HTR-8/SVneo (cell line): ENCODE measurements at places on chromosomes 3 and 15.

DNA sequence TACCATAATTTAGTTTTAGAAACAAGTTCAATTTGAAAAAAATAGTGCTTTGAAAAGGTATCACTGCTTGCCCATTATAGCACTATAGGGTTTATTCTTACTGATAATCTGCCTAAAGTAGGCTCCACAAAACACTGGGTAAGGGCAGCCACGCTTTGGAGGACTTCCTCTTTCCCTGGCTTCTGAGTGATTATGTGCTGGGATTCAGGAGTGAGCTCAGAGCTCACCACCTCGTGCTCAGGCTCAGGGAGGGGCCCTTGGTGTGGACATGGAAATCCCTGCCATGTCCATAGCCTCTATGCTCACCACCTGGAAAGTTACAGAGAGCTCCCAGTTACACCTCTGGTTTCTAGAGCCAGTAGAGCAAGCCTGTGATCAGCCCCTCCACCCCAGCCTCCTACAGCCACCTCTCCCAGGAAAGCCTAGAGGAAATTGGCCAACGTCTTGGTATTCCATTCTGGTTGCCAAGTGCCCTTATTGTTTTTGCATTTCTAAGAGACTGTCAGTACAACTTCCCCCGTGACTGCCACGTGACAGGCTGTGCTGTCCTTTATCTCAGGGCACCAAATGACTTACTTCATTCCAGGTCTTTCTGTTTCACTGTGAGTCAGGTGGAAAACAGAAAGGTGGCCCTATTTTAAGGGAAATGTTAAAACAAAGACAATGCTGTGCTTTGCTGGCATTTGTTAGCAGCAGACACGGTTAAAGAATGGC lies 316.0 kb downstream of the RORA start:
- no peak for DNase-seq

DNA sequence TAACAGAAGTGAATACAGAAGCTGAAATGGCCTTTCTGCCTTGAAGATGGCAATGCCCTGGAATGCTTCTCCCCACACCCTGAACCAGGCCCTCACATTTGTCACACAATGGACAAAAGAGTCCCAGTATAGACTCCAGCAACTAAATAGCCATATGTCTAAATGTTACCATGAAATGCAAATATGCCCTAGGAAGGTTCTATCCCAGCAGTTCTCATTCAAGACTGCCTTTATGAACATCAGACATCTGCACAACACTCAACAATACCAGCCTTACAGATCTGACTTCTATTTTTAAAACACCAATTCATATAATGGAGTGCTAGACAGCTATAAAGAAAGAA lies 7.9 kb downstream of the ITGB5 start:
- DNase-seq: no peak

- DNase-seq: no peak
Measured at GRCh38 chr3:30531017-30531570, 75.3 kb upstream of the TGFBR2 start.

DNA sequence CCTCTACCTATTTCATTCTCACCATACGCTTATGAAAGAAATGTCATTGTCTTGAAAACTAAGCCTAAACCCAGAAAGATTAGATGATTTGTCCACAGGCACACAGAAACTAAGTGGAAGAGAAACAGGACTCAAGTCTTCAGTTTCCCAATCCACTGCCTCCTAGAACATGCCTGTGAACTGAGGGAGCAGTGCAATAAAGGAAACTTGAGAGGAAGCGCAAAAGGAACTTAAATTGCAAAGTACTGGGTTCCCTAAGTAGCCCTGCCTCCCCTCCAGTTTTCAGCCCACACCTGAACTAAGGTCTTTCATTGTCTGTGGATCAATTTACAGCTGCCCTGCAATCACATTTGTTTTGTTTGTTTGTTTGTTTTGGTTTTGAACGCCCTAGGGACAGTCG lies 56.7 kb upstream of the TSEN2 start:
- no peak for DNase-seq

GRCh38 chr15:36653851-36654250 lies 74.4 kb downstream of the CDIN1 start:
- no peak for DNase-seq

- DNase-seq: no peak
Measured at GRCh38 chr3:177107461-177108239, 89.6 kb downstream of the TBL1XR1 start.

DNA sequence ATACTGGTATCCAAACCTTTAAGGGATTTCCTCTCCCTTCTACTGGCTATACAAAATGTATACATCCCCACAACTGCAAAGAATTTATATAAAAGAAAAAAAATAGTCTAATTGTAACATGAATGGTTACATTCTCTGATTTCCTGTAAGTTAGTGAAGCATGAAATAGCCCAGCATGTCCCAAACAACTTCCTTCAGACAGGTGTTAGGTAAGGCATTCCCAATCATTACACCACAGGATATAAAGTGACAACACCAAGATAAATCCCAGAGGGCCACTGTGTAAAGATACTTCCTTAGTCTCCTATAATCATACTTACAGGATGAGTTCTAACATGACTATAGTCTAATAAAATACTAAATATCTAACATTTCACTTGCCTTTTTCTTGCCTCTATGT lies 7.6 kb downstream of the CMTM6 start:
- no peak for DNase-seq

DNA sequence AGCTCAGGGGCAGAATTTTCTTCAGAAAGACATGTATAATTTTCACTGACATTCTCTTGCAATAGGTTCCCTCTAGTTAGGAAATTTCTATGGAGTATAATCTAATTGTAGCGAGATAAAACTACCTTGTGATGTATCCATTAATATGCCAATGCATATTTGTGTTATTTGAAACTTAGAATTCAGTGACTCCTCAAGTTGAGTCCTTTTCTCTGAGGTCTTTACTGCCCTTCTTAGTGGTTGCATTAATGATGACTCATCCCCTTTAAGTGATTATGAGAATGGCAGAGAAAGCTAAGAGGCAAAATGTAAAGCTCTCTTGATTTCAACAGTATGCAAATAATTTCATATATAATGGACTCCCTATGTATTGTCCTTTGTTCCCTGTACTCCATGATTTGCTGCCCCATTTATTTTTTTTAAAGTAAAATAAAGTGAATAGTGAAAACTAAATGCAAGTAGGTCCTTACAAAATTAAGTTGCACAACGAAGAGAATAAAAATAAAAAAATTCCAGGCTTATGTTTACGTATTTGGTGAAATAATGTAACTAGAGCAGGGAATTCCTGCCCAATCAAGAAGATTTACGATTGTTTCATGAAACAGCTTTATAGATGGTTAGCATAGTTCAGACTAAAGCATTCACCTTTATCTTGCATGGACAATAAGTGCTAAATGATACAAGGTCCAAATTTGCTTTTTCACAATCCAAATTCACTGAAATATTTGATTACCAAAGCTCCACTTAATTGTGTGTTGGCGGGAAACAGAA lies 78.1 kb downstream of the ZPLD1 start:
- DNase-seq: peak; percentile 10

- DNase-seq: no peak
Measured at GRCh38 chr3:86973440-86973839, 17.5 kb downstream of the VGLL3 start.

- DNase-seq: no peak
Measured at GRCh38 chr3:15458212-15458780, 30.9 kb downstream of the EAF1 start.

- DNase-seq: no peak
Measured at GRCh38 chr15:59063042-59063441, 41.9 kb upstream of the CCNB2 start.

DNA sequence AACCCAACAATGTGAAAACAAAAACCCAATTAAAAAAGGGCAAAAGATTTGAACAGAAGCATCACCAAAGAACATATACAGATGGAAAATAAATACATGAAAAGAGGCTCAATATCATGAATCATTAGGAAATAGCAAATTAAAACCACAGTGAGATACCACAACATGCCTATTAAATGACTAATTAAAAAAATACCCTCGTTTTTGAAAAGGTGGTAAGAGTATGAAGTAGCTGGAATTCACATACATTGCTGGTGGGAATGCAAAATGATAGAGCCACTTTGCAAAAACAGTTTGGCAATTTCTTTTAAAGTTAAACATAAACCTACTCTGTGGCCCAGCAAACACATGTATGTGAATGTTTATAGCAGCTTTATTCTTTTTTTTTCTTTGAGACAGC lies 75.8 kb downstream of the B3GNT5 start:
- no peak for DNase-seq

GRCh38 chr15:43826508-43827341 lies at the start of gene WDR76:
Gene WDR76 (plus strand): TSS chr15:43827002. CDS start chr15:43827033, 31 bp downstream.
- peak; percentile 81 for DNase-seq

DNA sequence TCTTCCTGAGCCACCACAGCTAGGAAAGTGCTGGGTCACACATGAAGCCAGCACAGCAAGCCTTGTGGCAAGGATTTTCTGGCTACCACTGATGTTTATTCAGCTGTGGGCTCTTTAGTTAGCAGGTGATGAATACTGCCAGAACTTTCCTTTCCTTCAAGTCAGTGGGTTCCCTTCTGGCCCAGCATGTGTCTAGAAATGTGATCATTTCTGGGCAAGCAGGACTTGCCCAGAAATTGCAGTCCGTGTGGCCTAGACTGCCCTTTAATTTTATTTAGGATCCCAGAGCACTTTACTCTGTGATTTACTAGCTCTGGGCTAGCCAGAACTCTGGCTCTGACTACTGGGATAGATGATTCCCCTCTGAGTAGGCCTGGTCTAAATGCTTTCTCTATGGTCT lies 397.5 kb downstream of the ZIC4 start:
- no peak for DNase-seq

- DNase-seq: no peak
Measured at GRCh38 chr3:123644358-123644757, 59.5 kb upstream of the HACD2 start.

DNA sequence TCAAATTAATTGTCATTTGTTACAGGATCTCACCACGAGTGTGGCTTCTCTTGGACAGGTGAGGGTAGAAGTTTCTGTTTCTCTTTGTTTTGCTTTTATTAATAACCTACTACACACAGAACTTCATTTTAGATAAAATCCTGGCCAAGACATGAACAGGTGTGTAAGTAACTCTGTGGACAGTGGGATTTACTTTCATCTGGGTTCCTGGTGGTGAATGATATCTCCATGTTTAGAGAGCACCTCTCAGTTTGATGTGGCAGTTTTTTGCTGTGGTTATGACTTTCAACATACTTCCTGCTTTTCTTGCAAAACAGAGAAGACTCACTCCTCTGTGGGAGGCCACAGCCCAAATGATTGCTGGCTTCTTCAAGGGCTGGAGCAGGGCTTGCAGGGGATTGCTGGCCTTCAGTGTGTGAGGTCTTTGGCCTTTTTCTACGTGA lies 71.1 kb upstream of the XCR1 start:
- DNase-seq: no peak

GRCh38 chr3:184209146-184209923 lies 20.1 kb upstream of the VWA5B2 start:
- no peak for DNase-seq

DNA sequence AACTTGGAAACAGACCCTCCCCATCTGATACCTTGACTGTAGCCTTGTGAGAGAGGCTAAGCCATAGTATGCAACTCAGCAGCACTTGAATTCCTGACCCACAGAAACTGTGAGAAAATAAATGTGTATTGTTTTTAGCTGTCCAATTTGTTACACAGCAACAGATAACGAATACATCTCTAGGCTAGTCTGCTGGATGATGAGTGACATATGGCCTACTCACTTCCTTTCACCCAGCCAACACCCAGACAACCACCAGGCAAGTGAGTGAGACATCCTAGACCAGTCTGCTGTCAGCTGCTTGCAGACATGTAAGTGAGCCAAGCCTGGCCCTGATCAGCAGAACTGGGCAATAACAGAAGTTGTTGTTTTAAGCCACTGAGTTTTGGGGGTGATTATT lies 19.2 kb upstream of the SMAD6 start:
- DNase-seq: no peak

DNA sequence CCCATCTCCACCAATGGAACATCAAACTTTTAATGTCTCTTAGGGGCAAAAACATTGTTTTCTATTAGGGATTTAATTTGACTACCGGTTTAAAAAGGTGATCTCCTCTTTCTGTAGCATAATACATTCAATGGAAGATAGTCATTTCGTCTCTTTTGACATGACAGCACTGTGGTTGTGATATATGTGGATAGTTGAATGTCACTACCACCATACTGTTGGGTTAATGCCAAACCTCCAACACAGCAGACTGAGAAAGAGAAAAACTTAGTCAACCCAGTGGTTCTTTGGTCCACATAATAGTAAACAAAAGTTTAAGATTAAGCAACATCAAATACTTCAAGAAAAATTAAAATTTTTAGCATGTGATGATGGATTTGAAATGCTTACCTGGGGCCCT lies 530.4 kb downstream of the AGBL1 start:
- DNase-seq: no peak

DNA sequence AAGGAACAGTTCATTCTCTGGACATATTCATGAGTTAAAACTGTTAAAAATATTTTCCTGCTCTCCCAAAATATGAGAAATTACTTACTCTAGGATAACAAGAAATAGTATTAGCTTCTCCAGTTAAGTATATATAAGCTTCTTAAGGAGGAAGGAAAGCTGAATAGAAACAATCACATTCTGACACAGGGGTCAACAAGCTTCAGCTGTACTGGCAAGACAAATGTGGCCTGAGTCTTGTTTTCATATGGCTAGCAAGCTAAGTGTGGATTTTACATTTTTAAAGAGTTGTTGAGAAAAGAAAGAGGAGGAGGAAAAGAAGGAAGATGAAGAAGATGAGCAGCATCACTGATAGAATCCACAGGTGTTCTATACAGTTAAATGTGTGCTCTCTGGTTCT lies 313.8 kb downstream of the ZPLD1 start:
- no peak for DNase-seq

DNA sequence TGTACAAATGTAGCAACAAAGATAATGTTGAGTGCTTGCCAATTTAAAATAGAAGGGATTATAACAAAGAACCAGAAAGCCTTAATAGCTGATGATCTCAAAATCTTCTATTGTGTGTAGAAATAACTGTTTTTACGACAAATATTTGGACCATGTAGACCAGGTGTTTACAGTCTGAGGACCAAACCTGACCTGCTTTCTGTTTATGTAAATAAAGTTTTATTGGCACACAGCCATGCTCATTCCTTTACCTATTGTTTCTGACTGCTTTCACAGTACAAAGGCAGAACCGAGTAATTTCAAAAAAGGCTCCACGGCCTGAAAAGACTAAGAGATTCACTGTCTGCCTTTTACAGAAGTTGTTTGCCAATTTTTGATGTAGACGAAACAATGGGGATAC lies 91.8 kb downstream of the GOLIM4 start:
- DNase-seq: no peak

DNA sequence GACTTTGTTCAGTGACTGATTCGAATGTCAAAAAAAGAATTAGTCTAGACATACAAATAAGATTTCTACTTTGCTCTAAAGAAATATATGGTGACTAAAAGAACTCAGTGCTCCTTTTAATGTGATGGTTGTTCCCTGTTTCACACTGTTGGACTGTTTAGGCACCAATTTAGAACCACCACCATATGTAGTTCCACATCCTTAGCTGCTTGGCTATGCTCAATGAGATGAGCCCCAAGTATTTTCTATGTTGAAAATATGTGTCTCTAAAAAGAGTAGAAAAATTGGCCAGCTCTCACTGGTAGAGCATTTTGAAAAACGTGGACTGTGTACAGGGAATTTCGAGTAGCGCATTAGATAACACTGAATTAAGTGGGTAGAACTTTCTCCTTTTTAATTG lies 167.3 kb downstream of the GOLIM4 start:
- no peak for DNase-seq
